SK-N-SH (cell line): ENCODE measurements at places on chromosomes 16 and 17. TPM values are rescaled to one million over a fixed set of nuclear protein-coding genes. Genes with fewer than 3 reads are reported as not detected.

DNA sequence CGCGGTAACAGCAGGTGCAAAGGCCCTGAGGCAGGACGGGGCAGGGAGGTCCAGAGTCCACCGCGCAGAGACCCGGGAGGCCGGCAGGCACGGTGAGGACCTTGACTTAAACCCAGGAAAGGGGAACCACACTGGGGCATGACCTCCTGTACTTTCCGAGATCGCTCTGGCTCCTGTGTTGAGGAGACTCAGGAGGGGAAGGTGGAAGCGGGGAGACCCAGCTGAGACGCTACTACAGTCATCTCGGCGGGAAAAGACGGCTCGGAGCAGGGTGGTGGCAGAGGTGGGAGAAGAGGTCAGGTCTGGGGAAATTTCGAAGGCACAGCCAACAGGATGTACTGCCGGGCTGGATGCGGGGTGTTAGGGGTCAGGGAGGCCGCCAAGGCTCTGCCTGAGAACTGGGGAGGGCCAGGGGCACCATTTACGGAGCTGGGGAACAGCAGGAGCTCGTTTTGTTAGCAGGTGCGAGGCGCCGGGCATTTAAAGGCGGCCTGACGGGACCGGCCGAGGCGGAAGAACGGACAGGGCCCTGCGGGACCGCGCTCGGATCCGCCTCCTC lies 22.3 kb downstream of the NPTX1 start:
- peaks cover 34% of the 10 kb centered on the region; the same call in 1 of the 2 replicates for H3K4me1 ChIP-seq
- H3K36me3 ChIP-seq = no peaks in the 10 kb centered on the region
- DNase-seq = no peak

DNA sequence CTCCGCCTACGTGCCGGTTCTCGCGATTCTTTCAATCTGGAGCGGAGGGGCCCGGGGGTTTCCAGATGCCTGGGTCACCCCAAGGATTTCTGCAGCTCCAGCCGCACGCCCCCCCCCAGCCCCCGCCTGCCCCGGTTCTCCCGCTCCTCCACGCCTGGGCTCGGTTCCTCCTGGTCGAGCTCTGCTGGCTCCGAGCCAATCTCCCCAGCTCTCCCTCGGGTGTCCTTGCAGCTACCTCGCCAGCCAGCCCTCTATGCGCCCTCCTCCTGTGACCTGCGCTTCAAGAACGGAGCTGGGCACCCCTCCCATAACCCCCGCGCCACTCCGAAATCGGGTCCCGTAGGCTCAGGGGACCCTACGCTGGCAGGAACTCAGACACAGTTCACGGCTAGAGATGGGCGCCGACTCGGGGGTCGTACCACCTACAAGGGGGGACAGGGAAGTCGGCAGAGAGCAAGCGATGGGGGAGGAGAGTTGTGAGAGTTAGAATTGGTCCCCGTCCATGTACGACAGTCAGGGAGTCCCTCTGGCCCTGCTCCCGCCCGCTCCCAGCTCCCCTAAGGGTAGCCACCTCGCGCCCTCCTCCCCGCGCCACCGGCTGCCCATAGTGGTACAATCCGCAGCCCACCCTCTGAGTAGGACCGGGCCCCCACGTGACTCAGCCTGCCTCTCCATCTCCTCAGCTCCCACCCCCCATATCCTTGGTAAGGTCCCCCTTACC lies 961 bp downstream of the FGF11 start:
- no peaks in the 10 kb centered on the region for H3K27me3 ChIP-seq
- peak overlapping the region; percentile 70 for H3K4me3 ChIP-seq
- peaks cover 30% of the 10 kb centered on the region; the same call in 1 of the 2 replicates for H3K4me1 ChIP-seq
- peak overlapping the region; percentile 97 for H3K27ac ChIP-seq
- DNase-seq = peak; percentile 93

GRCh38 chr17:57442401-57442823 lies 186.1 kb downstream of the MSI2 start:
- H3K27me3 ChIP-seq = no peaks in the 10 kb centered on the region
- H3K36me3 ChIP-seq = no peaks in the 10 kb centered on the region
- H3K27ac ChIP-seq = no peak overlapping the region
- no peak overlapping the region for H3K4me3 ChIP-seq

GRCh38 chr16:359871-360697 lies 7.6 kb upstream of the AXIN1 start:
- no peaks in the 10 kb centered on the region for H3K27me3 ChIP-seq
- H3K27ac ChIP-seq = no peak overlapping the region
- no peak for DNase-seq
- no peak overlapping the region for H3K4me3 ChIP-seq

The KRTAP9-2 gene
- not detected in 2 replicates for polyA plus RNA-seq
